ENCODE measurements at places on chromosomes 7 and 10.

DNA sequence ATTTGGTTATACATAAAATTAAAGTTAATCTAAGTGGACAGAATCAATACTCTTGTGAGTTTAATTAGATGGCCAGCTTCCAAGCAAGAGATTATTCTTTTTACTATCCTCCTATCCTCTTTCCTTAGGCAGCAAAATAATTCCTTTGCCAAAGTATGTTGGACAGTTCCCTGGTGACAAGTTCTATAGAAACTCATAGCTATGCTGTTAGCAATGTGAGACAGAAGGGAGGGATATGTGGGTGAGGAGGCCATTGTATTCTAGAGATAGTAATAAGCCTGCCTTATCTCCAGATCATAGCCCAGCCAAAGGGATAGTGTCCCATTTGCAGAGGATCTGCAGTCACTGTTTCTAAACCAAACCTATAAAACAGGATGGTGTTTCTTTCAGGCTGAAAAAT is 181.6 kb upstream of the HDAC9 start:
- no peak for DNase-seq

DNA sequence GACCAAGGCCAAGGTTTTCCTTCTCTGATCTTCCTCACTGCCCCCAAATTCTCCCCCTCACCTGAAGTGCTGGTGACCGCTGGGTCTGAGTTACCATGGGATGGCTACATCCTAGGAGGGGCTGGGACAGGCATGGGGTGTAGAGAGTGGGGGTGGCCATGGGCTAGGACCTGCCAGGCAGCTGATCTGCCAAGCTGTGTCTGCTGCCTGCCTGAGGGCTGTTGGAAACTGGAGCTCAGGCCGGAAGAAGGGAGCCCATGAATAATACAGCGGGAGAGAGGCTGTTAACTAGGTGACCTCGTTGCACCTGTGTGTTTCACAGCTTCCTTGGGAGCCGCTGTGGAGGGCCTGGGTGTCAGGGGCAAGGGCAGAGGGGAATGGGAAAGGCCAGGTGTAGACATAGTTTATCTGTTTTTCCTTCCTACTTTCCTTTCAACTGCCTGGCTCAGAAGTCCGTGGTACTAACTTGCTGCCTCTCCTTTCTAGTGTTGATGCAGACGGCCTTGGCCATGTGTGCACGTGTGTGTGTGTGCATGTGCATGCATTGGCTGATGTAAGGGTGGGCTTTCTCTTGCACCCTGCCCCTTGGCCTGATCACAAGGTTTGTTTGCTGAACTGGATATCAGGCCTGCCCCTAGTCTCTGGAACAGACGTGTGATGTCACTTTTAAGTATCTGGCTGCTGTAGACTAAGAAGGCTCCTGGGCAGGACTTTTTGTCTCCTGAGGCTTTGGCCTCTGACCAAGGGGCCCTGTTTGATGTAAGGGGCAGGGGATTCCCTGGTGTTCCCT is 11.9 kb downstream of the CDH23 start:
- DNase-seq = no peak

DNA sequence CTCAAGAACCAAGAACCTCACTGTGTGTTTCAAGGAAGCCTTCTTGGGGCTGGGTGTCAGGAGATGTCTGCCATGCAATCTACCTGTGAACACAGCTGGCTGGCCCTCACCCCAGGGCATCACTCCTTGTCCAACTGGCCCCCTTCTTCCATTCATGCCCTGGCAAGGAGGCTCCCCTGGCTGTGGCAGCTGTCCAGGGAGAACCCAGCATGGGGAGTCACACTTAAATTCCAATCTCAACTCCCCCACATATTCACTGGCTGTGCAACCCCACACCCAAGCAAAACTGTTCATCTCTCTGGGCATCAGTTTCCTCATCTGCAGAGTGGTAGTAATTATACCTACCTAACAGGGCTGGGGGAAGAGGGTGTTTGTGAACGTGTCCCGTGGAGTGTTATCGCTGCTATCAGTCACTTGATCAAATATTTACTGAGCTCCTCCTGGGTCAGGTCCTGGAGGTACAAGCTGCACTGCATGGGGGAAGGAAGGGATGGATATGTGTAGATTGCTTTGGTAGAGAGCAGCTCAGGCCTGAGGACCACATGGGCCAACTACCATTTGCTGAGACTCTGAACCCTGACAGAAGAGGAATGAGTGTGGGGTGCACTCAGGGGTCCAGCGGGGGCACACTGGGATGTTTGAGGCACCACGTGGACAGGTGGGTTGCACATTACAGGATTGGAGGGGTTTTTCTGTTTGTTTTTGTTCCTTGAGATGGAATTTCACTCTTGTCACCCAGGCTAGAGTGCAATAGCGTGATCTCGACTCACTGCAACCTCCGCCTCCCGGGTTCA is 2.1 kb upstream of the GPRIN2 start:
- DNase-seq = no peak

DNA sequence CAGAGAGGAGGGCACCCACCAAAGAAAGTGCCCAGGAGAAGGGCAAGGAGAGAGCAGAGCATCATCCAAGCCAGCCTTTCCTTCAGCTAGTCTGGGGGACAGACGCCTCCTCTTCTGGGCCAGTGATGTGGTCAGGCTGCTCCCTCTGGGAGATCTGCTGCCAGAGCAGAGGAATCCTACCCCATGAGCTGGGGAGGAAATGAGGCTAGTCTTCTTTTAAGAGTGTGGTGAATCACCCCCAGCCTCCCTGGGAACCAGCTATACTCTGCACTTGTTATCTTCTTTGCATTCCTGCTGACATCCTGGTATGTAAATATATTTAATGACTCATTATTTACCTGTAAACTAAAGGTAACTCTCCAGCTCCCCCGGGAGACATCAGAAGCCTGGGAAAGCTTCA is 41.6 kb upstream of the EPHB6 start:
- DNase-seq = no peak

DNA sequence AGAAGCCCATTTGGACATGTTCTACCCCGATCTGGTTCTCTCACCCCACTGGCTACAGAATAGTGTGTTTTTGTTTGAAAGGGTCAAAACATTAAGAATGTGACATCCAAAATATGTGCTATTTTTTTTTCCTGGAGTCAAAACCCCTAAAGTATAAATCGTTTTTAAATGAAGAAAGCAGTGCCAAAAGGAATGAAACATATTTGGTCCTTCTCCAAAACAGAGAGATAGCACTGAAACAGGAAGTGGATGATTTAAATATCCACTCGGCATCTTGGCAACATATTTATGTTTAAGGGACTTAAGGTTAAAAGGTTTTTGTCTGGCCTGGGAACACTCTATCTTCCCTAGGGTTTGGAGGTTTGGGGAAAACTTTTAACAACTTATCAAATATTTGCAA is 32.3 kb downstream of the CALD1 start:
- DNase-seq = no peak

GRCh38 chr10:43417950-43418768 is 9.2 kb upstream of the HNRNPF start:
- peak; percentile 53 for DNase-seq

- no peak for DNase-seq
Measured at GRCh38 chr7:72334698-72335097, 77.4 kb downstream of the CALN1 start.

GRCh38 chr10:3848775-3849635 is 64.0 kb upstream of the KLF6 start:
- DNase-seq = no peak

- DNase-seq = no peak
Measured at GRCh38 chr10:126500866-126501265, 112.6 kb upstream of the ADAM12 start.

- no peak for DNase-seq
Measured at GRCh38 chr10:125148528-125148927, 11.8 kb downstream of the CTBP2 start.

- no peak for DNase-seq
Measured at GRCh38 chr10:13820964-13821337, 234.2 kb downstream of the PRPF18 start.

- no peak for DNase-seq
Measured at GRCh38 chr10:96719200-96719599, 1.1 kb downstream of the PIK3AP1 start.

- DNase-seq = no peak
Measured at GRCh38 chr10:71103961-71104360, 108.4 kb upstream of the UNC5B start.

DNA sequence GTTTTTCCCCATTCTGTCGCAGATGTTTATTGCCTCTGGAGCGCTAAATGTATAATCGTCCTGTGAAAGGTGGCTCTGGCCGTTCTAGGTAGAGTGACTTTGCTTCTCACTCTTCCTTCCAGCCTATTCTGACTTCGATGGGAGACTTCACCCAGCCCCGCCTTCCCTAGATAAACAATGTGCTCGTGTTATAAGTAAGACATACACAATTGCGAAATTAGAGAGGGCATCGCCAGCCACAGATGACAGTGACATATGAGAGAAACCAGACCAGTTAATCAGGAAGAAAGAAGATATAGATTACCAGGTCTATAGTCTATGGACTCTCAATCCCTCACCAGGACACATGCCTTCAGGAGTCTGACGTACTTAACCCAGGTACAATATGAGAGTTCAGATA is 1050.5 kb upstream of the AUTS2 start:
- DNase-seq = no peak

DNA sequence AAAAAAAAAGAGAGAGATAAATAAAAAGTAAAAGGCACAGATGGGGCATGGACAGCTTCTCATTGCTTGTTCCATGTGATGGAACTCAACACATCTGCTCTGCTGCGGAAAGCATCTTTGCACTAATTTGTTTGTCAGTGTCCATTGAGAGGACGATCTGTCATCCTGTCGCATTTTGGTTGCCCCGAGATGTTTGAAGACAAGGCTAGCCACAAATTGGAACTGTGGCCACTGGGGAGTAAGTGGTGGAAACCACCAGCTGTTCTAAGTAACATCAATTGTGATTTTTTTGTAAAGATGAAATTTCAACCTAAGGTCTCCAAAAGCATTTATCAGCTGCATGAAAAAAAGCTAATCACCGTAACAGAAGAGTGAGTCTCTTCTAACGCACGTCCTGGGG is 312.7 kb downstream of the ADARB2 start:
- DNase-seq = no peak

GRCh38 chr10:97131666-97132065 is 54.1 kb downstream of the SLIT1 start:
- no peak for DNase-seq

DNA sequence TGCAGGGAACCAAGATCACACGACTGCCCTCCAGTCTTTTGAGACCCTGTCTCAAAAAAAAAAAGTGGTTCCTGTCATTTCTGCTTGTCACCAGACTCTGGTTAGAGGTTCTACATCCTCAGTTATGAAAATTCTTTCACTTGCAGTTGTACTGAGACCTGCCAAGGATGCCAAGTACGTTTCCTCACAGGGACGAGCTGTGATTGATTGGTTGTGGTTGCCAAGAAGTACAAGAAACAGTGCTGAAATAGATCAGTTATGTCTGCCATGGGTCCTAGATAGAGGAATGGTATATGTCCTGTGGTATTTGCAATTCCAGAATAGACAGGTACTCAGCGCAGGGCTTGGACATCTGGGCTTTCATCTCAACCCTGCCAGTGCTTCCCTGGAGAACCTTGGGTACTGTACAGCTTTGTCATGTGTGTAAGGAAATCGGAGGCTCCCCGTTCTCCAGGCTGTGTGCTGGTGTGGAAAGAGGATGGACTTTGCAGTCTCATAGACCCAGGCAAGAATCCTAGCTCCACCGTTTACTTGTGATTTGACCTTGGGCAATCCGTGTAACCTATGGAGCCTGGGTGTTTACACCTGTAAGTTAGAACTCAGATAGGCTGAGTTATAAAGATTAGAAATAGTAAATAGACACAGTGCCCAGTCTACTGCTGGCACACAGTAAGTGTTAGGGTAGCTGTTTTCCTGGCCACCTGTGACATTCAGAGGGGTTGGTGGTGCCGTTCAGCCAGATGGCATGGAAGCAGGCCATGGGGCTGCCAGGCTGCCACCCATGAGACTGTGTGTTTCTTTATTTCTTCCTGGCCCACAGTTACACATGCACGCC is 53.0 kb downstream of the COL13A1 start:
- DNase-seq = no peak

DNA sequence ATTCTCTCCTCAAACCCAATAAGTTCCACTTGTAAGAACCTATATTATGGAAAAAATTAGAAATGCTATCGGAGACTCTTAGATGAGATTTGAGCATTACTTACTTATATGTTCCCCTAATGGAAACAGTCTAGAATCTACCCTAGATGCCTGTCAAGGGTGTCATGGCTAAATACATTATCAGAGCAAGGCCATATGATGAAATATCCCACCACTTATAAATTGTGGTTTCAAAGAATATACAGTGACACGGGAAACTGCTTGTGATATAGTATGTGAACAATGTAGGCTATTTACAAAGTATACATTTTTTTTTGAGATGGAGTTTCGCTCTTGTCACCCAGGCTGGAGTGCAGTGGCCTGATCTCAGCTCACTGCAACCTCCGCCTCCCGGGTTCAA is 46.3 kb upstream of the CTBP2 start:
- no peak for DNase-seq

DNA sequence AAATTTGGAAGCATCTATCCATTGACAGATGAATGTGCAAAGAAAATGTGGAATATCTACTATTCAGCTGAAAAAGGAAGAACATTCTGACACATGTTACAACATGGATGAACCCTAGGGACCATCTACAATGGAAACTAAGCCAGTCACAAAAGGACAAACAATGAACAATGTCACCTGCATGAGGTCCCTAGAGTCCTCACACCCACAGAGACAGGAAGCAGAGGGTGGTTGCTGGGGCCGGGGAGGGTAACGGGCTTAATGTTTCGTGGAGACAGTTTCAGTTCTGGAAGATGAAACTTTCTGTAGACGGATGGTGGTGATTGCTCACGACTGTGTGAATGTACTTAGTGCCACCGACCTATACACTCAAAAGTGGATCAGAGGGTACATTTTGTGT is 282.9 kb downstream of the ADARB2 start:
- no peak for DNase-seq

DNA sequence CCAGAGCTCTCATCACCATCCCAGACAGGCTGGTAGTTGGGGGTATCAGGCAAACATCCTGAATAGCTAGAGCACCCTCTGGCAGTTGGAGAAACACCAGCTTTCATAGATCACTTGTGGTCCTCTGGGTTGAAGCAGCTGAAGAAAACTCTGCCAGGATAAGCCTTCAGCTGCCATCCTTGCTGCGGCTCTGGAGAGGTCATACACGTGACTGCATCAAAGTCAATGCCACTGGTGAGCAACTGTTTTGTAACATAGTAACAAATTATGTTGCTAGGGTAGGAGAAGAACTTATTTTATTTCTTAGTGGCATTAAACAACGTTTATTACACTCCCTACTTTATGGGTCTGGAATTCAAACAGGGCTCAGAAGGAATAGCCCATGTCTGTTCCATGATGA is 19.2 kb upstream of the PANK1 start:
- DNase-seq = no peak

DNA sequence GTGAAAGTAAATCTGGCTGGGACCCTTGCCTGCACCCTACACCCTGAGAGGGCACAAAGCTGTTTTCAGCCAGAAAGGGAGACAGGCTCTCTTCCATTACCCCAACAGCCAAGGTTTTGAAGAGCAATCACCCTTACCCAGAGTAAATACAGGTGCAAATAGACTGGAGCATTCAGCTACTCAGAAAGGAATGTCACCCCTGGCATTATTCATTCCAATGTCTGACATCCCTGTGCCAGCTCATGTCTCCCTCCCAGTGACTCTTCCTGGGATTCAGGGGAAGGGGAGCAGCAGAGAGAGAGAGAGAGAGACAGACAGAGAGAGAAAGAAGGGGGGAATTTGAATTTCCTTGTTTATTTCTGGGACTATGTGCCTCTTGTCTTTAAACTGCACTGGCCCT is 611.8 kb downstream of the SORCS3 start:
- DNase-seq = no peak

Data from stimulated activated CD8-positive, alpha-beta memory T cell treated with anti-CD3 and anti-CD28 coated beads, Interleukin-15, amount 100 ng/mL, for 48 hours (primary cell).